Activated T-helper 1 cell treated with Interleukin-2 at 50 U/mL for 16 hours (primary cell): ENCODE measurements at places on chromosomes 6 and 20.

GRCh38 chr6:159761129-159761872 lies 544 bp upstream of the ACAT2 start:
- no peak for DNase-seq

- DNase-seq: no peak
Measured at GRCh38 chr6:113994934-113995342, 24.0 kb upstream of the HDAC2 start.

DNA sequence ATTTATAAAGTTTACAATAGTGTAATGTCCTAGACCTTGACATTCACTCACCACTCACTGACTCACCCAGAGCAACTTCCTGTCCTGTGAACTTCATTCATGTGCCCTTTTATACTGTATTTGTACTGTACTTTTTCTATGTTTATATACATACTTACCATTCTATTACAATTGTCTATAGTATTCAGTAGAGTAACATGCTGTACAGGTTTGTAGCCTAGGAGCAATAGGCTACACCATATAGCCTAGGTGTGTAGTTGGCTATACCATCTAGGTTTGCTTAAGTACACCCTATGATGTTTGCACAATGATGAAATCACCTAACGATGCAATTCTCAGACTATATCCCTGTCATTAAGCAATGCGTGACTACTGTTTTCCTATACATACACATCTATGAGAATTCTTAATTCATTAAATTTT lies 17.5 kb downstream of the EDEM2 start:
- DNase-seq: no peak

DNA sequence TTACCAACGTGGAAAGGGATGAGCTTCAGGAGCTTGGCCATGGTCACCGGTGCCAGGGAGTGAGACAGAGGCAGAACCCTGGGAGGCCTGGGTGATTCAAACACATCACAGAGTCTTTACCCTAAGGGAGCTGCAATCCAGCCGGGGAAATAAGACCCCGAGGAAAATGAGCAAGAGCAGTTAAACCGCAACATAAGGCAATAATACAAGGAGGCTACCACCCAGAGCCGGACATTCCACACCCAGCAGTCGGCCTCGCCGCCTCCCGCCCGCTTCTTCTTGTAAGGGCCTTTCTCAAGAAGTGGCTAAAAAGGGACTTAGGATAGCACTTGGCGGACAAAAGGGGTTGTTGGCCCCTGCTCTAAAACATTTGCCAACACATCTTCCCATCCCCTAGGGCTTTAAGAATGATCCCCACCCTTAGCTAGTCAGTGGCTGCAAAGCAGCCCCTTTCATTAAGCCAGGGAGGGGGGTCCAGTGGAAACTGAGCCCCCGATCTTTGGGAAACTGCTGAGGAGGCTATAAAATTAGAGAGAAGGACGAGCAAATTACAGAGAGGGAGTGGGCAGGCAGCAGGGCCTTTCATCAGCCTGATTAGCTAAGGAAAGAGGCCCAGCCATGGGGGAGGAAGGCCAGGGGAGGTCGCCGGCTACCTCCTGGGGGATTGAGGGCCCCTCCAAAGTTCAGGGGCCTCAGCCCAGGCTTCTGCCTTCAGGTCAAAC lies 34.3 kb downstream of the SNX5 start:
- no peak for DNase-seq

DNA sequence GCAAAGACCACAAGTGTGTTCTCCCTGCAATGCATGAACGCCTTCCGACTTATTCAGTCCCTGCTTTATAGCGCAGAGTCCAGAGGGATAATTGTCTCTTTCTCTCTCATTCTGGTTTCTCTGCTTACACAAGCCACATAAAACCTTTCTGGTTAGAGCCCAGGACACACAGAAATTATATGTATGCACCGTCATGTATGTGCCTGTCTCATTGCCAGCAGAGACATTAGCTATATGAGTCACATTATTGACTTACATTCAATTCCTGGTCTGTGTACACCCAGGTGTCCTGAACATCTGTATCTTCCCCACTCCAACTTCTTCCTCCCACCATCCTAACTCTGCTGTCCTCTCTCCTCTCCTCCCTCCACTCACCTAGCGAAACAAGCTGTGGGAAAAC lies 44.0 kb downstream of the LRFN2 start:
- no peak for DNase-seq

DNA sequence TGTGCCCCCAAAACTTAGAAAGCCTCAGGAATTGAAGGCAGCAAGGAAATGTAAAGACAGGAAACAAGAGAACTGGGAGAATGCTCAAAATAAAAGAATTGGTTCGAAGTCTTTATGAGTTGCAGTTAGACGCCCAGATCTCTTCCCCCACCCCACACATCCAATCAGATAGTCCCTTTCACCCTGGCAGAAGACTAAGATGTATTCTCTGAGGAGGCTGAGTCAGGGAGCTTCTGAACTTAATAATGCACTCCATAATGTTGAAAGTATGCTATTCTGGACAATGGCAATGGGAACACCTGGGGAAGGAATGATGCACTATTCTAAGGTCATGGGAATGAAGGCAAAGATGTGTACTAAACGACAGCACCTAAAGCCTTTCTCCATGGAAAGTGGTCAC lies 173.6 kb downstream of the MTFR2 start:
- DNase-seq: no peak

GRCh38 chr20:56911946-56912345 lies 282.8 kb downstream of the TFAP2C start:
- no peak for DNase-seq

- DNase-seq: peak; percentile 26
Measured at GRCh38 chr6:107819964-107820337, 4.2 kb downstream of the SCML4 start.

DNA sequence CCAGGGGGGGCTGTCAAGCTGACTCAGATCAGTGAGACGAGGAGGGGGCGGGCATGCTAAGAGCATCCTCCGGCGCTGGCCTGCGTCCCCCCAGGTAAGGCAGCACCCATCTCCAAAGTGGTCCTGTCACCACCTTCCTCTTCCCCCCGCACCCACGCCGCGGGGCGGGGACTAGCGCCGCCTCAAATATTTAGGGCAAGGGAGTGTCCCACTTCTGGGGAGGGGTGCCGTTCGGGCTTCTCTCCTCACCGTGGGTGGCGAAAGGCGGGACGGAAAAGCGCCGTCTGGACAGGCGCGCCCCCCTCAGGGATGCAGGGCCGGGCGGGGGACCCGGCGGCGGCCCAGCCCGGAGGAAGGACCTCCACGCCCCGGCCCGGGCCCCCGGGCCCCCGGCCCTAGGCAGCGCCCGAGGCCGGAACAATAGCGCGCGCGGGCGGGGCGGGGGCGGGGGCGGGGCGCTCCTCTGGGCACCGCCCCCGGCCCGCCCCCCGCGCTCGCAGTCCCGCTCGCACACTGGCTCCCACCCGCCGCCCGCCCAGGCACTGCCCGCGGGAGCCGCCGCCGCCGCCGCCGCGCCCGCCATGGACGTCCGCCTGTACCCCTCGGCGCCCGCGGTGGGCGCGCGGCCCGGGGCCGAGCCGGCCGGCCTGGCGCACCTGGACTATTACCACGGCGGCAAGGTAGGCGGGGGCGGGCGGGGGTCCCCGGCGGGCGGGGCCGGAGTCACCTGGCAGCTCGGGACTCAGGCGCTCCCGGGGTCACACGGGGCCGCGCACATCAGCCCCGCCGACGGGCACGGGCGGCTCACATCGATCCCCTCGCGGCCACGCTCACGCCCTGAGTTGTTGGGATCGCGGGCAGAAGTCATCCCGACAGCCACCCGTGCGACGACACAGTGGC lies at the start of gene TOX2:
TOX2 (plus strand) TSS at position 542 of the 900 bp plus-strand sequence; CDS start at position 582, 40 bp downstream.
- peak; percentile 21 for DNase-seq

- no peak for DNase-seq
Measured at GRCh38 chr6:37800703-37801604, 18.6 kb upstream of the ZFAND3 start.

DNA sequence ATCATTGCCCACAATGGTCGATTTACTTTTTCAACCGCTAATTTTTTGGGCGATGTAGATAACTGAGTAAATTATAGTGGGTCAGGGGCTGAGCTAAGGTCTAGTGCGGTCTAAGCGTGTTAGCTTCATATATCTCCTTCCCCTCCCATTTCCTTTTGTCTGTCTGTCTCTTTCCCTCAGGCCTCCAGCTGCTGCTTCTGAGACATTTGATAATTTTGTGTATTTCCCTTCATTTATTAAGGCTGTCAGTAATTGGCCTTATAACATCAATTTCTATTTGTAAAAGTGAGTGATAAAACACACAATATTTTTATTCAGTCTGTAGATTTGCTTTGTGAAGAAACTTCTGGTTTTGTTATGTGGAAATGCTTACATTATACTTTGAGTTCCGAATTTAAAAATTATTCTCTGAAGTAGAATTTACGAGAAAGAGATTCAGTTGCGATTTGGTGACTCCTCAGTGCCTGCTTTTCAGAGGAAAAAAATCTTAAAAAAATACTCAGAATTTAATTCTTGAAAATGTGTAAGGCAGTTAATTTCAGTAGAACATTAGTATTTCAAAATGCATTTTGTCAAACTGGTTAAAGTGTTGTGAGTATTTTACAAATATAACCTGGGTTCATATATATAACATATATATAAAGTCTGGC lies 1.4 kb downstream of the TMEM170B start:
- DNase-seq: no peak

- no peak for DNase-seq
Measured at GRCh38 chr6:120320481-120321162, 971.1 kb upstream of the MAN1A1 start.

DNA sequence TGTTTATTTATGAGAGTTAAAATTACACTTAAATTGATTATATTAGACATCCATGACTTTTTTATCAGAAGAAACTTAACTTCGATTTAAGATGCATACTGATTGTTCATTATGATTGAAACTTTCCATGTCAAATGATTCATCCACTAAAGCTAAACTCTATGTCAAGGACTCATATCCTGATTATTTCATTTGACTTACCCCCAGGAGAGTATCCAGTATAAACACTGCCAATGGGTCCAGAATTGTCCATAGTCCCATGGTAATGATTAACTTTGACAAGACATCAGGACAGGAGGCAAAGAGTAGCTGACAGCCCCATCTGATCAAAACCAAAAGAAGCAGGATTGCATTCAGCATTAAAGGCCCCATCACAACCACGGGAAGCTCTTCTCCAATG lies 709.9 kb downstream of the TFAP2A start:
- no peak for DNase-seq

DNA sequence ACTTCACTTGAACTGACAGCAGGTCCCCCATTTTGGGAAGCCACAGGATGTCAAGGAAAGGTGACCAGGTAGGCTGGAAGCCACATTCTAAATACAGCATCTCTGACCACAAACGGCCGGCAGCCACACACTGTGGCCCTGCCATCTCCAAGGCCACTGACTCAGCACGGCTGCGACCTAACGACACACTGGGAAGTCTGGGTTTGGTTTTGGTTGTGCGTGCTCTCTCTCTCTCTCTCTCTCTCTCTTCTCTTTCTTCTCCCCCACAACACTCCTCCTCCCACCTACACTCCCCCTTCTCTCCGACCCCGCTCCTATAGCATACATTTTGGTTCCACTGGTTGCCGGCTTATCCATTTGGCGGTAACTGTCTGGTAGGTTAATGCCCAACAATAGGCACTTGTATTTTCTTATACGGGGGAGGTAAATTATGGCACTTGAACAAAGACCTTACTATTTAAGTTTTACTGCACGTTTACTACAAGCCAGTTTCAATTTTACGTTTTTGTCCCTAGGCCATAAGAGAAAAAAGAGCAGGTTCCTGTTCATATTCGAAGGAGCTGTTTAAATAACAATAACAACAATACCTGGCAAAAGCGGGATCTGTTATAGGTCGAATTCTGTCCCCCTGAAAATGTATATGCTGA lies 103.6 kb downstream of the GMDS start:
- DNase-seq: no peak

GRCh38 chr6:48826901-48827701 lies 636.0 kb downstream of the MMUT start:
- DNase-seq: no peak

DNA sequence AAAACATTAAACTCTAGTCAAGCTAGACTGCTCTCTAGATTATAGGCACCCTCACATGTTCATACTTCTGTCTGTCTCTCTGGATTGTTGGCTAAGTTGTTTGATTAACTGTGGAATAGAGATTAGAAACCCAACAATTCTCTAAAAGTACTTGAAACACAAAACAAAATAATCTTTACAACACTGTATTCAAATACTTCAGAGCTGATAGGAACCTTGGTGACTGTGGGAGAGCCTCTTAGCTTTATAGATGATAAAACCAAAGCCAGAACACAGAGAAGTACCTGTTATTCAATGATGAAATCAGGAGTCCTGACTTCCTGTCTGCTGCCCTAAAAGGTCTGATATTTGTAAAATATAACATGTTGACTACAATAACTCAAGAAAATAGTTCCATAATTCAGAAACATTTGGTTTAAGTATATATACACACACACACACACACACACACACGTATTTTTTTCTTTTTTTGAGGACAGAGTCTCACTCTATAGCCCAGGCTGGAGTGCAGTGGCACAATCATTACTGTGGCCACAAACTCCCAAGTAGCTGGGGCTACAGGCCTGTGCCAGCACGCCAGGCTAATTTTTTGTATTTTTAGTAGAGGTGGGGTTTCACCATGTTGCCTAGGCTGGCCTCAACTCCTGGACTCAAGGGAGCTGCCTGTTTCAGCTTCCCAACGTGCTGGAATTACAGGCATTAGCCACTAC lies 222.0 kb downstream of the FUT9 start:
- DNase-seq: no peak

DNA sequence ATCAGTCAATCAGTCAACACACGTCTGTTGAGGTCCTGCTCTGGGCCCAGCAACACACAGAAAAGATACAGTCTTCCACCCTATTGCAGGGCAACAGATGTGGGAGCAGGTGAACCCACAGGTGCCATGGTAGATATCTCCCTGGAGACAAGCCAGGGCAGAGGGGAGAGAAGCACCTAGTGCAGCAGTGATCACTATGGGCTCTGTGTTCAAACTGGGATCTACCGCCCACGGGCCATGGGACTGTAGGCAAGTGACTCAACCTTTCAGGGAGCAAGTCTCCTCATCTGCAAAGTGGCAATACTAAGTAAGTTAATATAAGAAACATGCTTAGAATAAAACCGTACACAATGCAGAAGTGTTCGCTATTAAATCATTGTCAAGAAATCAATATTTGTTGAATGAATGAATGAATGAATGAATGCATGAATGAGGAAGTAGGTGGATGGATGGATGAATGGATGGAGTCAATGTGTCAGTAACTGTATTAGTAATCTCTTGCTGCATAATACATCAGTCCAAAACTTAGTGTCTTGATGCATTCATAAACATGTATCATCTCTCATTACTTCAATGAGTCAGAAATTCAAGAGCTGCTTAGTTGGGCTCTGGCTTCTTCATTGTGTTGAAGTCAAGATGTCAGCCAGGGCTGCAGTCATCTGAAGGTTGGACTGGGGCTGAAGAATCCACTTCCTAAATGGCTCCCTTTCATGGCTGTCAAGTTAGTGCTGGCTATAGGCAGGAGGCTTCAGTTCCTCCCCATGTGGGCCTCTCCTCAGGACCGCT lies 31.9 kb upstream of the NFATC2 start:
- no peak for DNase-seq
